Stimulated activated CD4-positive, alpha-beta T cell treated with anti-CD3 and anti-CD28 coated beads, Interleukin-12 subunit alpha, Interleukin-12 subunit beta, amount 100 ng/mL, for 4 hours (primary cell): ENCODE measurements at places on chromosomes 1 and 21.
A peak's percentile ranks its signal among the peaks of the same experiment; 100 is the strongest.

DNA sequence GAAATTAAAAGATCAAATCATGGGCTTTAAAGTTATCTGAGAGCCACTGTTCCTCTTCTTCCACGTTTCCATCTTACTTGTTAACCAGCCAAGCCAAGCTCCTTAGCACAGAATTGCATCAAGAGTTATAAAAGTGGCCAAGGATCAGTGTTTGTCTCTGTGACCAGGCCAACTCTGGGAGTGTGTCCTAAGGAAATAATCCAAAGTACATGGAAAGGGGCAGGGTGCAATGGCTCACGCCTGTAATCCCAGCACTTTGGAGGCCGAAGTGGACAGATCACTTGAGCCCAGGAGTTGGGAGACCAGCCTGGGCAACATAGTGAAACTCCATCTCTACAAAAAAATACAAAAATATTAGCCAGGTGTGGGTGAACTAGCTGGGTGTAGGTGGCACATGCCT is 10.0 kb upstream of the MPZL1 start:
- no peak for DNase-seq

DNA sequence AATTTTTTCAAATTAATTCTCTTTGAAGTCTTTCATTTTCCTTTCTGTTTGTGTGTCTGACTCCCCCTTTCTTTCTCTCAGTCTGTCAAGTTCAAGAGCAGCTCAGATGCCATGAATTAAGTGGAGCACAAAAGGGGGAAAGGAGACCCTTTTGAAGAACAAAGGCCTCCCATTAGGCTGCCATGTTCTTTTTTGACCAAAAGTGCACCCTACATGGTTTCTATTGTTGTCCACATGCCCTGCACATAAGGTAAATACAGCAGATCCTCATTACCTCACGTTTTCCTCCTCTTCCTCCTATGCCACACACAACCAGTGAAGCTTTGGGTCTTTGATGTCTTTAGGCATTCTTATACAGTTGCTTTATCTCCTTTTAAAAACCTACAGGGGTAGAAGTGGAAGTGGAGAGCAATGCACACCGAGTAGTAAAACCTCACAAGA is 47.7 kb downstream of the POU2F1 start:
- DNase-seq, result no peak

DNA sequence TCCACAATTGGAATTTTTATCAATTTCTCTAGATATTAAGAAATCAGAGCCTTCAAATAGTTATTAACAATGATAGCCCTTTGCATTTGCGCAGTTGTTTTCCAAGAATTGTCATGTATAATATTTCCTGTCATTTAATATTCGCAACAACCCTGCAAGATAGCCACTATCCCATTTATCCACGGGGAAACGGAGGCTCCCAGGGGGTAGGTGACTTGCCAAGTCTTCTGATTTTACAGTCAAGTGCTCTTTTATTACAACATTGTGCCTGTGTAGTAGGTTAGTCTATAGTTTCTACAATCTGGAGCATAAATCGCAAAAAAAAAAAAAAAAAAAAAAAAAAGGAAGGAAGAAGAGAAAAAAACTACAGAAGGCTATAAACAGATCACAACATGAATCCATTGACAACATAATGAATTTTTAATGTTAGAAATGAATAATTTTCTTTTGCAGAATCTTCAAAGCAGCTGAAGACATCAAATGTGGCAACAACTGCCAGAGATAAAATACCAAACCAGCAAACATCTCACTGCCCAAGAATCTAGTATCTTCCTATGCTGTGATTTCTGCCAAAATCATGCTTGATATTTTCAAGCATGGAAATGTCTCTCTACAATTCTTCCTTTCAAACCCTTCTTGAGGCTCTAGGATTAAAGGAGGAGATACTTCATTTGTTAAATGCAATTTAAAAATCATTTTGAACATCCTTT is 125.5 kb downstream of the PTPN14 start:
- DNase-seq, result no peak

DNA sequence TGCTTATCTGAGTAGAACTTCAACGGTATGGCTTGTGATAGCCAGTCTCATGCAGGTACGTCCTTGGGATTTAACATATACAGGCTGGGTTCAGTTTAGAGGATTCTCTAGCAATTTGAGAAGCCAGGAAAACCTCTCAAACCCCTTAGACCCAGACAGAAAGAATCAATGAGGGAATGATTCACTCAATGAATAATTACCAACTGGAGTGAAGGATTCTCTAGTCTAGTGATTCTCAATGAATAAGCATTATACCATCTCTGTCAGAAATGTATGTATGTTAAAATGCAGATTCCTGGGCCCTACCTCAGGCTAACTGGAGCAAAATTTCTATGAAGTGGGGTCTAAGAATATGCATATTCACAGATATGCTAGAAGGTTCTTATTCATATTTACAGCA is 54.5 kb upstream of the APP start:
- DNase-seq, result no peak

DNA sequence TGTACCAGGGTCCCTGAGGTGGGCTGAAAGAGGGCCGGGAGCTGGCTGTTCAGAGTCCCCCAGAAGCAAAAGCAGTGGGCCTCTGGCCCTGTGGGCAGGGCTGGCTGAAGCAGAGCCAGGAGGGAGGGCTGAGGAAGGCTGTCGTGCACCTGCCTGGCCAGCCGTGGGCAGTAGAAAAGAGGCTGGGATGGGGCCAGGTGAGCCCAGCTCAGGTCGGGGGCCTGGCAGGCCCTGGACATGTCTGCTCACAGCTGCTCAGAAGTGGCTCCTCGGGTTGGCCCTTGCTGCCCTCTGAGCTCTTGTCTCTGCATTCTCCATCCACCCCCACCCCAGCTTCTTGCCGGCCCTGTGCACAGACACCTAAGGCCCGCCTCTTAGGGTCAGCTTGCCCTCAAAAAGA is 60.0 kb downstream of the TCP10L start:
- no peak for DNase-seq

GRCh38 chr1:105632342-105633196 is 1423.9 kb upstream of the PRMT6 start:
- no peak for DNase-seq

- DNase-seq, result no peak
These were observed 292.2 kb downstream of the SMYD3 start for GRCh38 chr1:246214708-246215509.

DNA sequence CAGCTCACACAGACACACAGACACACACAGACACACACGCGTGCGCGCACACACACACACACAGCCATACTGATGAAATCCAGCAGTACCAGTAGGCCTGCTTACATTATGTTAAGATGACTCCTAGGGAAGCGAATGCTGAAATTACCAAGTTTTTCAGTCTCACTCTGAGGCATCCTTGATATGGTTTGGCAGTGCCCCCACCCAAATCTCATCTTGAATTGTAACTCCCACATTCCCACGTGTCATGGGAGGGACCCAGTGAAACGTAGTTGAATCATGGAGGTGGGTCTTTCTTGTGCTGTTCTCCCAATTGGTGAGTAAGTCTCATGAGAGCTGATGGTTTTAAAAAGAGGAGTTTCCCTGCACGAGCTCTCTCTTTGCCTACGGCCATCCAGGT is 64.1 kb downstream of the TIAM1 start:
- no peak for DNase-seq

- DNase-seq, result no peak
These were observed 152.0 kb upstream of the POU3F1 start for GRCh38 chr1:38198621-38199020.

- DNase-seq, result peak; percentile 51
These were observed at the start of gene CELSR2 for GRCh38 chr1:109248797-109249629. CELSR2 (plus strand) TSS chr1:109249539; CDS start chr1:109250080, 541 bp downstream.

DNA sequence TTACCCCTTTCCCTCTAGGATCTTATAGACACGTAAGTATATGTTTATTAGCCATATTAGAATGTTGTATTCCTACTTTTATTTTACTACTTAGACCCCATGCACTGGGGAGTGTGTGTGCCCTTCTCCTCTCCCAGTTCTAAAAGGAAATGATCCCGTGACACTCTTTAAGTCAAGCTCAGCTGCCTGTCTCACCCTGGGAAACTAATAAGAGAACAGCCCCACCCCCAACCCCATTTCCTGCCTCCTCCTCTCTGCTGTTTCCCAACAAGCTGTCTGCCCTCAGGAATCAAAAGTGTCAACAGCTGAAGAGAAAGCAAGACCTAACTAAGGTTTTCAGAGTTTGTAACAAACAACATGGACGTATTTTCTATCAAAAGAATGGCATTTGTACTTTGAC is 92.6 kb upstream of the VAV3 start:
- no peak for DNase-seq

GRCh38 chr21:22885079-22885478 is 1886.9 kb downstream of the NCAM2 start:
- no peak for DNase-seq
